ENCODE measurements at places on chromosomes 12 and 14.

DNA sequence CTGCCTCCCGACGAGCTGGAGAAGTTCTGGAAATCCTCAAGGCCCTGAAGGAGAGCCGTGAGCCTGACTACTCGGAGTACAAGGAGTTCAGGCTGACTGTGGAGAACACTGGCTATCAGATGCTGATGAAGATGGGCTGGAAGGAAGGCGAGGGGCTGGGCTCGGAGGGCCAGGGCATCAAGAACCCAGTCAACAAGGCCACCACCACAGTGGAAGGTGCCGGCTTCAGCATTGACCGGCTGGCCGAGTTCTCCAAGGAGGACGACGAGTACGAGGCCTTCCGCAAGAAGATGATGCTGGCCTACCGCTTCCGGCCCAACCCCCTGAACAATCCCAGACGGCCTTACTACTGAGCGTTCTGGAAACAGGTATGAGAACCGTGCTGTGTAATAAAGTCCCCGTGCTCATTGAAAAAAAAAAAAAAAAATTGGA, 366.1 kb upstream of the ATXN7L3B start:
- DNase-seq, result no peak

GRCh38 chr14:105272623-105273022, 24.3 kb downstream of the BTBD6 start:
- no peak for DNase-seq

DNA sequence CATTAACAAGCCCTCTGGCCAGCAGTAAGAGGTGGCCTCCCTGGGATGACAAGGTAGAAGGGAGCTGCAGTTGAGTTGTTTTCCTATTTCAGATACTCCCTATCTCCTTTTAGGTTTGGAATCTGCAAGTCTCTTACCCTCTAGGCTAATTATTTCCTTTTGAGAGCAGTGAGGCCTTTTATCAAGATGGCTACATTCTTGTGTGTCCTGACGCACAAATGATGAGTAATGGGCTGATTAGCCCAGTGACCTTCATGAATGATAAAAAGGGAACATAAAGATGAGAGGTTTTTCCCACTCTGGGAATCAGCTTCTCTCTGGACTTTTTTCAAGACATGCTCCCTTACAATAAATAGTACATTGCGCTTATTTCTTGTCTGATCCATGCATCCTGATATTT, 22.9 kb downstream of the DYRK2 start:
- DNase-seq, result no peak

- DNase-seq, result peak; percentile 15
Observed at GRCh38 chr12:31324845-31325523, 966 bp downstream of the SINHCAF start.

DNA sequence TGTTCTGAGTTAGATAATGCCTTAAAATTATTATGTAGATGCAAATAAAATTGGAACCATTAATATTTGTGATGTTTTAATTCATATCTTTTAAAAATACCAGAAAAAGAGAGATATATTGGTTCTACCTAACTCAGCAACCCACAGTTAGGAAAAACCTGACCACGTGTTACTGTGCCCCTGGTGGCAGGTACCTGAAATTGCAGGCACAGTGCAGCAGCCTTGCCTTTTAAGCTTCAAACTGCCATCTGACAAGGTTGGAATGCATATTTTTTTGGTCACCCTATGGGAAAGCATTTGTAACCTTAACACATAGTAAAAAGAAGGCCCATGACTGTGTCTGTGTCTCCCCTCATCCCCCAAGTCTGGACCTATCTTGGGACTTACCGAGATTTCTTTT, 109.4 kb upstream of the NOS1 start:
- DNase-seq, result no peak
